ENCODE measurements at places on chromosomes 5 and 9.

DNA sequence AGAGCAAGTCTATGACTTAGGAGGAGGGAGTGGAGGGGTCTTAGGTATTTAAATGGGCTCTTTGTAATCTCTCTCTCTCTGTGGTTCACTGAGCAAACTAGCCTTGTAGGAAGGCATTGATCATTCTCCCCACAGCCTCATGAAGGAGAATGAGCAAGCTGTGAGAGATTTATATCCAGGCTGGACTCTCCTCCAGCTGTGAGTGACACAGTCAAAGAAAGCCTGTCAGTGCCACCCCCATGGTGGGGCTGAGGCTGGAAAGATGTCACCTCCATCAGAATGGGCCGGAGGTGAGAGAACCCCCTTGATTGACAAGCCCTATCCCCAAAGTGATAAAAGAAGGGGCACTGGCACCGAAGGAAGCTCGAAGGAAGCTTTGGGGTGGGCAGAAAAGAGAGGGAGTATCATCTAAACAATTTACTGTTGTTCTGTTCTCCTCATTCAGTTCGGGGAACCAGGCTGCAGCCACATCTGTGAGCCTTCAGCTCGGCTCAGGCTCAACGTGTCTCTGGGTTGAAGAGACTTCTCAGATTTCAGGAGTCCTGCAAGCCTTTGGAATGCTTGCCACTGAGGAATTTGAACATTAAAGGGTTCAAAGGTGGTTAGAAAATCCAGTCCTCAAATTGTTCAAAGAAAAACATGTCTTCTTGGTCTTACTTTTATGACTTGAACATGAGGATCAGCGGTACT is 538.2 kb upstream of the ZNF462 start:
- no peak for DNase-seq

- DNase-seq: no peak
Observed at GRCh38 chr9:127637322-127637847, 25.3 kb downstream of the STXBP1 start.

GRCh38 chr9:105293408-105293807 is 49.0 kb downstream of the SLC44A1 start:
- no peak for DNase-seq

- no peak for DNase-seq
Observed at GRCh38 chr9:91943478-91944470, 6.3 kb downstream of the ROR2 start.

- DNase-seq: no peak
Observed at GRCh38 chr5:54764102-54765090, 221.0 kb downstream of the ESM1 start.
